Sigmoid colon (tissue), 7 donors: ENCODE measurements at places on chromosomes 13 and 19. TPM values are rescaled to one million over a fixed set of nuclear protein-coding genes. Genes with fewer than 3 reads are reported as not detected.
A peak's percentile ranks its signal among the peaks of the same experiment; 100 is the strongest.

GRCh38 chr13:103803349-103803748 lies 737.1 kb upstream of the SLC10A2 start:
- no peak for DNase-seq

DNA sequence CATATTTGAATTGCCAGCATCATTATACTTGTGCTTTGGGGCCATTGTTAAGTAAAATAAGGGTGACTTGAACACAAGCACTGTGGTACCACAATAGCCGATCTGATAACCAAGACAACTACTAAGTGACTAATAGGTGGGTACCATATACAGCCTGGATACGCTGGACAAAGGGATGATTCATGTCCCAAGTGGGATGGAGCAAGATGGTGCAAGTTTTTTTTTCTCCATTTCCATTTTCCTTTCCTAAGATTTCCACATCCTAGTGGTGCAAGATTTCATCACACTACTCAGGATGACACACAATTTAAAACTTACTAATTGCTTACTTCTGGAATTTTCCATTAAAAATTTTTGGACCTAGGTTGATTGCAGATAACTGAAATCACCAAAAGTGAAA lies 15.1 kb downstream of the BRCA2 start:
- no peak for DNase-seq

DNA sequence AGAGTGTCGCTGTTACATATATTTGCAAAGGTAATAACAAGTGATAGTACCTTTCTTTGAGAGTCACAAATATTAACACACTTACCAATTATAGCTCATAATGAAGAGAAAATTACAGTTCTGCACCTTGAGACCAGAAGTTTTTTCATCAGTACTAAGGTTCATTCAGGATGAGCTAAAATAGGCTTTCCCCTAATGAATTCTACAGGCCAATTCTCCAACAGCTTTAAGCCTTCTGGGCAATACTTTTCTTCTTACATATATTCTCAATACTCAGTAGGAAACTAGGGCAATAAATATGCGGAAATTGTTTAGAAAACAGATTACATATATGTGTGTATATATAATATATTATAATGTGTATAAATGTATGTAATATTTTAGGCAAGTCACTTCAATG lies 2672.8 kb upstream of the PCDH20 start:
- no peak for DNase-seq

DNA sequence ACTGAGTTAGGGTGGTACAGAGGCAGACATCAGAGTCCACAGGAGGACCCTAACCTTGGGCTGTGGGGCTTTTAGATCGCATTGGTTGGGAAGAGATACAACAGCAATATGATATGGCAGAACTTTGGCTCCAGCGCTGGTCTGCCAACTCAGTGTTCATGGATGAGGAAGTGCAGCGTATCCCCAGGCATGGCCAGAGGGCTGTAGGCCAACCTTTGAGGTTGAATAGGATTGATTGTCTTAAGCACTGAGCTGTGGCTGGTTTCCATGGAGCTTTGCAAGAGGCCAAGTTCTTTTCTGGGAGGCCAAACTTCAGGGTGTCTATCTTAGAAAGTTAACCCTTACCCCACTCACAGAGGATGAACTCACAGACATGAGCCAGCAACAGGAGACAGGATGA lies 144.1 kb upstream of the TMTC4 start:
- DNase-seq = peak; percentile 75

DNA sequence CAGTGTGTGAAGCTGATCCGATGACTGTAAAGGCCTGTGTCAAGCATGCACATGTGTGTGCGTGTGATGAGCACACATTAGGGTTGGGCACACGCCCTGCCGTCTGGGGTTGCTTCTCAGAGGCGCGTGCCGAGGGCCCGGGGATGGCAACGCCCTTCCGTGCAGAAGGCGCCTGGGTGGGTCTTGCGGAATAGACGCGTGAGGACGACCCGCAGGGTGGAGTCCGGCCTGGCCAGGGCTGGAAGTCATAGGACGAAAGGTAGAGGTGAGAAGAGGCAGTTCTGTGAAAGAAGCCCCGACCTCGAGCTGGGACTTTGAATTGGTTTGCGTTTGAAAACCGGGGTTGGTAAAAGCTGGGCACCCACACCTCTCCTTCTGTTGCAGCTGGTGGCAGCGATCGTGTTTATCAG lies 35.7 kb downstream of the TMEM255B start:
- DNase-seq = no peak

- DNase-seq = no peak
These were observed 2.2 kb upstream of the TNFRSF19 start for GRCh38 chr13:23567906-23568460.

- DNase-seq = no peak
These were observed 746 bp downstream of the RAB3D start for GRCh38 chr19:11338569-11339253.

DNA sequence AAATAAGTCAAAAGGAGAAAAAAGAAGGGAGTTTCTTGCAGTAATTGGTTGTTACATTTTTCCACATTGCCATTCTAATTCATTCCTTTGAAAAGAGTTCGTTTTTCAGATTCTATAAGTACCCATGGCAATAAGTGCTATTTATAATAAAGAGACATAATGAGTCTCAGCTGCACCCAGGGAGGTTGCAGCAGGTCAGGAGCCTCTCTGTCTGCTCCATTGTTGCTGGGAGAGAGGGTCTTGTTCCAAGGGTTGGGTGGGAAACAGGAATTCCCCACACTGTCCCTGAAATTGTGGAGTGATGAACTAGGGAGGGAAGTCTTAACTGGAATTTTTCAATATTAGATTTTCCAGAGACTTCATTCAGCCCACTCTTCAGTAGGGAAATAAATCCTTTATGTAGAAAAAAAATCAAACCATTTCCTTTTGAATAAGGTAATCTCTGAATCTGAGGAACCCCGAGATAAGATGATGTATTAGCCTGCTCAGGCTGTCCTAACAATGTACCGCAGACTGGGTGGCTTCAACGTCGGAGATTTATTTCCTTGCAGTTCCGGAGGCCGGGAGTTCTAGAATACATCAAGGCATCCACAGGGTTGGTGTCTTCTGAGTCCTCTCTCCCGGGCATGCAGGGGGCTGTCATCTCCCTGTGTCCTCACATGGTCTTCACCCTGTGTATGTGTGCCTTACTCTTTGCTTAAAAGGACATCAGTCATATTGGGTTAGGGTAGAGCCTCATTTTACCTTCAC lies 342.7 kb upstream of the TMTC4 start:
- no peak for DNase-seq

- DNase-seq = no peak
These were observed 23.2 kb downstream of the PDS5B start for GRCh38 chr13:32609428-32609827.

GRCh38 chr13:33678906-33679657 lies 138.9 kb upstream of the RFC3 start:
- DNase-seq = peak; percentile 72

DNA sequence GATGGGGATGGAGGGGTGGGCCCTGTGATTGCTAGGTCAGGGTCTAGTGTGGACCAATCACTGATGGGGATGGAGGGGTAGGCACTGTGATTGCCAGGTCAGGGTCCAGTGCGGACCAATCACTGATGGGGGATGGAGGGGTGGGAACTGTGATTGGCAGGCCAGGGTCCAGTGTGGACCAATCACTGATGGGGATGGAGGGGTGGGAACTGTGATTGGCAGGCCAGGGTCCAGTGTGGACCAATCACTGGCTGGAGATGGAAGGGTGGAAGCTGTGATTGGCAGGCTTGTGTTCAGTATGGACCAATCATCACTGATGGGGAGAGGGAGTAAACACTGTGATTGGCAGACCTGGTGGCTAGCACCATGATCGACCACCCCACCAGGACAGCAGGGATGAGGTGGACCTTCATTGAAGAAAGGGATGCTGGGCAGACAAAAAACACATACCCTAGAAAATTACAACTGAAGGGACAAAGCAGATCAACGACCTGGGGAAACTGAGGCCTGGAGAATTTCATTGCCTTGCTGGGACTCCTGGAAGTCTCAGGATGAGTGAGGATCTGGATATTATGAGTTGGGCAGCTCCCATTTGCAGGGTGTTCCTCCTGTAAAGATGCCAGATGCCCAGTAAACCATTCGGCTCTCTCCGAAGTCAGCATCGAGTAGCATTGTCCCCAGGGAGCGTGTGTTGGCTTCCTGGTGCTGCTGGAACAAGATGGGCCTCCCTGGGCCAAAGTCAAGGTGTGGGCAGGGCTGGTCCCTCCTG lies 15.5 kb downstream of the TMPRSS9 start:
- DNase-seq = no peak

GRCh38 chr19:46378268-46378667 lies 31.4 kb downstream of the PPP5C start:
- DNase-seq = no peak

DNA sequence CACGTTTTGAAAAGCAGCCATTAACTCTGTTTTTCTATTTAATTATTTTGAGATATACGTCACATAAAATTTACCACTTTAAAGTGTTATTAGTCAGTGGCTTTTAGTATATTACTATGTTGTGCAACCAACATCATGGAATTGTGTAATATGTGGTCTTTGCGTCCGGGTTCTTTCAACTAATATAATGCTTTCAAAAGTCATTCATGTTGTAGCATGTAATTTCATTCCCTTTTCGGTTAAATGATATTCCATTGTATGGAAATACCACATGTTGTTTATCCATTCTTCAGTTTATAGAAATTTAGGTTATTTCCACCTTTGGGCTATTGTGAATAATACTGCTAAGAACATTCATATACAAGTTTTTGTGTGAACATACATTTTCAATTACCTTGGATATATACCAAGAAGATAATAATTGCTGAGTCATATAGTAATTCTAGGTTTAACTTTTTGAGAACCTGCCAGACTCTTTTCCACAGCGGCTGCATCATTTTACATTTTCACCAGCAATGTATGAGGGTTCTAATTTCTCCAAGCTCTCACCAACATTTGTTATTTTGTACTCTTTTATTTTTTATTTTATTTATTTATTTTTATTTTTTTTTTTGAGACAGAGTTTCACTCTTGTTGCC lies 28.1 kb upstream of the CLDN10 start:
- no peak for DNase-seq

DNA sequence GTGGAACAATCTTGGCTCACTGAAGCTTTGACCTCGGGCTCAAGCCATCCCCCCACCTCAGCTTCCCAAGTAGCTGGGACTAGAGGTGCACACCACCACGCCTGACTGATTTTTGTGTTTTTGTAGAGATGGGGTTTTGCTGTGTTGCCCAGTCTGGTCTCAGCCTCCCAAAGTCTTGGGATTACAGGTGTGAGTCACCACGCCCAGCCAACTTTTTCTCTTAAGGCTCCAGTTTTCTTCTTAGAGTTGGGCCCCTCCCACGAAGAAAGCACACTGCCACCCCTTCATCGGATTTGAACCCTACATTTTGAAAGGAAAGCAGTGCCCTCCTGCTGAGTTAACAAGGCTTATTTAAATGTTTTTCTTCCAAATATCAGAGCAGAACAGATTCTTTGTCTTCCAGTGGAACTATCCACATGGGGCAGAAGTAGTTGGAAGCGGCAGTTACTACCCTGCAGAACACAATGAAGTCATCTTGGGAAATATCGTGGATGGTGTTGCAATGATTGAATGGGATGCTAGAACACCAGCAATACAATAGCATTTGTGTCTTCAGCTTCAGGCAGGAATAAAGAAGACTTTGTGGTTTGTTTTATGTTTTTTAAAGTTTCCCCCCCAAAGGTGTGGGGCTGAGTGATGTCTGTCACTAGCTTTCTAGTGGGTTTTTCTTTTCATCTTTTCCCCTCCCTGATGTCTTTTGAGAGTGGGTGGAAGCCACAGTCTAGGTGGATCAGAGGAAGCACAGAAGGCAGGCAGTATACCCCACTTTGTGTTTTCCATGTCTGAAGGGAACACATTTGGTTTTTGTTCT lies 8.9 kb downstream of the ACTN4 start:
- no peak for DNase-seq

DNA sequence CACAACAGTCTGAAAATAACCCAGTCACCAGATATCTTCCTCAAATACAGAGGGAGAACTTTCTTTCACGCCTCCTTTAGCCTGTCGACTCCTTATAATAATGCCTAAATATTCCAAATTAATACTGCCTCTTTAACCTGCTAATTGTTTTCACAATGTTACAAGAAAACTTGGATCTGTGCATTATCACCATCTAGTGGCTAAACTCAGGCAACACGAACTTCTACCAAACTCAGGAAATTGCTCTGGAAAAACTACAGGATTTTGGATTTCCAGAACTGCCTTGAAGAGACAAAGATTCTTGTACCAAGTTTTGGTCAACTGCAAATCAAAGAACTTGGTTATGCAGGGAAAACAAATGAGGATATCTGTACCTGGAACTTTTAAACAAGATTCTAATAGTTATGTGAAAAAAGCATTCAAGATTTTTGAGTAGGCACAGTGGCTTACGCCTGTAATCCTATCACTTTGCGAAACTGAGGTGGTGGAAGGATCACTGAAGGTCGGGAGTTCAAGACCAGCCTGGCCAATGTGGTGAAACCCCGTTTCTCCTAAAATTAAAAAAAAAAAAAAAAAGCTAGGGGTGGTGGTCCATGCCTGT lies 10.8 kb downstream of the CLN5 start:
- DNase-seq = no peak

DNA sequence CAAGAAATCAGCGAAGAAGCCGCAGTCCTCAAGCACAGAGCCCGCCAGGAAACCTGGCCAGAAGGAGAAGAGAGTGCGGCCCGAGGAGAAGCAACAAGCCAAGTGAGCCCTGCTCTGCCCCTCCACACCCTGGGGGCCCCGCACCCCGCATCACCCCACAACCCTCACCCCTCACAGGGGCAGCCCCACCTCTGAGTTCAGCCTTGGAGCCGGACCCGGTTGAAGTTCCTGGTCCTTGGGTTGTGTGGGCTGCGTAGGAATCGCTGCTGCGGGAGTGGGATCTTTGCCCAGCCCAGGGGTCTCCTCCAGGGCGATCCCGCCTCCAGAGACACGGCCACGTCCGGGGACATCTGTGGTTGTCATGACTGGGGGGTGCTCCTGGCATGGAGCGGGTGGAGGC lies 22.0 kb downstream of the PLIN4 start:
- no peak for DNase-seq

- DNase-seq = no peak
These were observed 105.5 kb downstream of the ZAR1L start for GRCh38 chr13:32209652-32210051.

- DNase-seq = no peak
These were observed 239.2 kb upstream of the SLITRK1 start for GRCh38 chr13:84121456-84121855.

DNA sequence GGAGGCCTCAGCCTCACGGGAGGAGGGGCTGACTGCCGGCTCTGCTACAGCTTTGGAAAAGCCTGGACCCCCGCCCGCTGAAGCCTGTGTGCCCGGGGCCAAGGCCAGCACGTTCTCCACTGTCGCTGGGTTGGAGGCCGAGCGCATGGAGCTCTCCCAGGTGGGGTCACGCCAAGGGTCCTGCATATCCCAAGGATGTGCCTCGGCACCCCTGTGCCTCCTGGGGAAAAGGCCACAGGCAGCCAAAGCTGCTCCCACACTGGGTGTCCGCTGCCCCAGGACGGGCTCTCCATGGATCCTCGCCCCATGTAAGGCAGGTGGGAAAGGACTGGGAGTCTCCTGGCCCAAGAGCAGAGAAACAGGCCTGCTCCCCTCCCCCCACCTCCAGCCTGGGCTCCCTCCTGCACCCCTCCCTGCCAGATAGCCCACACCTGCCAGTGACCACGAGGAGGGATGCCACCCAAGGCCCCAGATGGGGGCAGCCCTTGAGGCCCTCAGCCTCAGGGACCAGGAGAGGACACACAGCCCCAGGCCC lies 64.0 kb downstream of the MLLT1 start:
- peak; percentile 65 for DNase-seq

ZNF667 gene
- not detected for polyA plus RNA-seq

GSK3A gene
- 49.0 TPM for polyA plus RNA-seq

BAX gene
- 198 TPM for polyA plus RNA-seq

SLC17A7 gene
- 0.23 TPM for polyA plus RNA-seq

ZNF813 gene
- polyA plus RNA-seq = 1.2 TPM

OSCAR gene
- not detected for polyA plus RNA-seq

DPF1 gene
- 1.4 TPM for polyA plus RNA-seq

TMPRSS9 gene
- polyA plus RNA-seq = not detected
